GM18507 (cell line): ENCODE measurements at places on chromosomes 3 and 15.

- DNase-seq, result no peak
Observed at GRCh38 chr15:99909592-99910295, 176.5 kb upstream of the LYSMD4 start.

GRCh38 chr3:133294253-133294652 lies 105.6 kb upstream of the BFSP2 start:
- no peak for DNase-seq

DNA sequence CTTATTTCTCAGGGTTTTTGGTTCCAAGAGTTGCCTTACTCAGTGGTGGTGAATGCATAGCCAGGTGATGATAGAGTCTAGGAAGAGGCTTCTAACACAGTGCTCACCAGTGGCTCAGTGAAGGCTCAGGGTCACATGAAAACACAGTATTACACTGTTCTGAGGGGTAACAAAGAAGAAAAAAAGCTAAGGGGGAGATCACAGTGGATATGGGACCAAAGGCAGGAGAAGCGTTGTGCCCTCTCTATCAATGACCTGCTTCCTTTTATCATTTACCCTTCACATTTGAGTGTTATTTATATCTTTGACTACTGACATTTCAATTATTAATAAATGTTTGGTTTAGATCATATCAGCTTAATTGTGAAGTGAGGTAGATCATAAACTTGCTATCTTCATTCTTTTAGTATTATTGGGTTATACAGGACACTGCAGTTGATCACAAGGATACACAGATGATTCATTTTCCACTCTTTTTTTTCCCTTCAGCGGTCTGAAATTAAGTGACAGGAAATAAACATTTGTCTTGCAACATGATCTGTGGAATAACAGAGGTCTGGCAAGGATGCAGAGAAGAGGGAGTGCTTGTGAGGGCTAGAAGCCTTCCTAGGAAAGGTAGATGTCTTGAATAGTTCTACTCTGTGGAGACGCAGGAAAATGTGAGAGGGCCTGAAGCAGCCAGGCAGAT lies 171.7 kb downstream of the C3orf38 start:
- DNase-seq, result no peak

DNA sequence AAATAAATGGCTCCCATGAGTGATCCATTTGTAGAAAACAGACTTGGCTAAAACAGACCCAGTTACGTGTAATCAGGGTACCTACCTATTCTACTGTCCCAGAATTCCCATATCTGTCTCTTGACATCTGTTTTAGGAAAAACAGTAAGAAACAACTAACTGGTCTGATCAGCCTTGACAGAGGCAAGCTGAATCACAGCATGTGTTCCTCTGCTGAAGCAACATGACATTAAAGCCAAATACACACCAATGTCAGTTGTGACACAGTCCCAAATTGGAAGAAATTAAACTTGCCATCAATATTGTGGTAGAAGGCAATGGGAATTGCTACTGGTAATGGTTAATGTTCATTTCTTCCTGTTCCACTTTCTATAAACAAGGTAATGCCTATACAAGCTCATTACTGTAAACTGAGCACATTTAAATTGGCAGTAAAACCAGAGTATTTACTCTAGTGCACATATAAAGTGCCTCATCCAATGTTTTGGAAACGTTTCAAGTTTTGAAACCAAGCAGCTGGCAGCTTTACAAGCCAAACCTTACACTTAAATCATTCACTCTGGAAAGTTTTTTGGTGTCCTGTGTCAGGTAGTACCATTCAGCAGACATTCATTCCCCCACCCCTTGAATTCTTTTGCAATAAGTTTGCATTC lies 27.0 kb downstream of the ALDH1A2 start:
- DNase-seq, result no peak

DNA sequence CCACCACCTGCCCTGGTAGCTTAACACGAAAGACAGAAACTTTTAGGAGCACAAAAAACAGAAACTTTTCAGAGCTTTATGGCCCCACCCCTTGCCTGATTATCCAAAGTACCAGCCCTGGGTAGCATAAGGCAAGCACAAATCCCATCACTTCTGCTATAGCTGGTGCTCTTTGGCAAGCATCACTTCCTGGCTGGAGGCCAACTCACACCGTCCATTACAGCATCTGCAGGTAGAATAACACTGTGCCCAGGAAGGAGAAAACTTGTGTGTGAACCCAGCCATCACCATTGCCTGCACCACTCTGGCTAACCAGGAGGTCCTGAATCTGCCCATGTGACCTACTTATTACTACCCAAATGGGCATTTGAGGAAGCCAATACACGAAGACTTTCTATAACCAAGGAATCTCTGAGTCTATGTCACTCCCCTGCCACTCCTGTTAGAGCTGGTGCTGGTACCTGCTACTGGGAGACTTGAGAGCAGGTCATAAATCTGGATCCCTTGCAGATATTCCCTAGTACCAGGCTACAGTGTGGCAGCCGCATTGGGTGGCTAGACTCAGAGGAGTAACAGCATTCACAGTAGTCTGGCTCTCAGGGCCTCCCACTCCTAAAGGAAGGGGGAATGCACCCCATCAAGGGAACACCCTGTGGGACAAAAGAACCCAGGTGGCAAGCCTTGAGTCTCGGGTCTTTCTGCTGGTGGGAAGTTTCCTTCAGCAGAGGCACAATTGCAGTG lies 73.3 kb upstream of the AKAP13 start:
- no peak for DNase-seq

GRCh38 chr3:18393906-18394305 lies 31.2 kb downstream of the SATB1 start:
- DNase-seq, result no peak

DNA sequence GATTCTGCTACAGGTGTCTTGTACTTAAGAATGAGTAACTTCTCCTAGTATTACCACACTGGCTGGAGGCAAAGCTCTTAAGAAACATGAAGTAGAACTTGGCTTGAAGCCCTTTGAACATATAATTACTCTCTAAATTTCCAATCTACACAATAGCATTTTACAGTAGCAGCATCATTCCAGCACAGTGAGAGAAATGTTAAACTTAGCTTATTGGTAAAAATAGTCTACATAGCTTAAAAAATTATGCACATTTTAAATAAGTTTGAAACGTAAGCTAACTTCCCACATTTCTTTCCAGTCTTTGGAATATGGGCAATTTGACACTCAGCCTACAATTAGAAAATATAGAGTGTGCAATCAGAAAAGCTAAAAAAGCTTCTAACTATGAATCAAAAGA lies 32.8 kb upstream of the TOP2B start:
- no peak for DNase-seq

DNA sequence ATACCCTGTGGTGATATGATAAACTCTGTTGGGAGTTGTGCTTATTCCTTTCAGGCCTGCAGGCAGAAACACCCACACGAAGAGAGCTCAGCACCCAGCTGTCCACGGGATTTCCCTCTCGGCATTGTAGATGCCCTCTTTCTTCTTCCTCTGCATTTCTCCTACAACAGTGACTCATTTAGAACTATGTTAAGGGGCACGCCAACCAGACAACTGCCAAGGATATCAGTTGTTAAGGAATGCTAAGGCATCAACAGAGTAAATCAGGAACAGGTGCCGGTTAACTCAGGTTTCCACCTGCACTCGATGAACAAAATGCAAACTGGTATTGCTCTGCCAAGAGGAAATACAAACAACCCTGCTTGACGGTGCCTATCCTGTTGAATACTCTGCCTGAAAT lies 270.0 kb upstream of the PEX5L start:
- DNase-seq, result no peak

DNA sequence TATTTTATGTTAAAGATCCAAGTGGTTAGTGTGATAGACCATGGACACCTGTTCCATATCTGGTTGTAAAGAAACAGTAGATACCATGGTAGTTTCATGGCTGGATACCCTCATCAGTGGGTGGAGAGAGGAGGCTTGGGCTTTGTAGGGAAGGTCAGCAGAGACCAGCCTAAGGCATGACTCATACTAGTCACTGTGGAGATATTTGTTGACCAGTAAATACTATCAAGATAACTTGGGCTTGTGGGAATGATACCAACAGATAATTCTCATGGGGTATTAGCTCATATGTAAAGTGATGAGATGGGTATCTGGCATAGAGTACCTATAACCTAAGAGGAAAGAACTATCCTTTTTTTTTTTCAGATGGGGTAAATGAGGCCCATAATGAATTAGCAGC lies 354.5 kb downstream of the CACNA2D3 start:
- DNase-seq, result no peak

DNA sequence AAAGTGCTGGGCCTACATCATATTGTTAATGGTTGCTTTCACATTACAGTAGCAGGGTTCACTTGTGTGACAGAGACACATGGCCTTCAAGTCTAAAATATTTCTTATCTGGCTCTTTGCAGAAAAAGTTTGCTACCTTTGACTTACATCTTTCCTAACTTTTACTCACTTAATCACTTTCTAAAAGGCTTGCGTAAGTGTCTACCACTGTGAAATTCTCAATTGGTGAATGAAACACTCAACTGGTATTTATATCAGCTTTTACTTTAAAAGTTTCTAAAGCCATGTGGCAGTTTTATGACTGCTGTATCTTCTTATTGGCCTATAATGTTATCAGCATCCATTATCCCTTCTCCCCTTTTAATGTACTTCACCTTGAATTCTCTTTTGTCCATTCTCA lies 554.5 kb downstream of the ZIC1 start:
- DNase-seq, result no peak

GRCh38 chr15:62067448-62068044 lies 769 bp downstream of the C2CD4A start:
- DNase-seq, result no peak

DNA sequence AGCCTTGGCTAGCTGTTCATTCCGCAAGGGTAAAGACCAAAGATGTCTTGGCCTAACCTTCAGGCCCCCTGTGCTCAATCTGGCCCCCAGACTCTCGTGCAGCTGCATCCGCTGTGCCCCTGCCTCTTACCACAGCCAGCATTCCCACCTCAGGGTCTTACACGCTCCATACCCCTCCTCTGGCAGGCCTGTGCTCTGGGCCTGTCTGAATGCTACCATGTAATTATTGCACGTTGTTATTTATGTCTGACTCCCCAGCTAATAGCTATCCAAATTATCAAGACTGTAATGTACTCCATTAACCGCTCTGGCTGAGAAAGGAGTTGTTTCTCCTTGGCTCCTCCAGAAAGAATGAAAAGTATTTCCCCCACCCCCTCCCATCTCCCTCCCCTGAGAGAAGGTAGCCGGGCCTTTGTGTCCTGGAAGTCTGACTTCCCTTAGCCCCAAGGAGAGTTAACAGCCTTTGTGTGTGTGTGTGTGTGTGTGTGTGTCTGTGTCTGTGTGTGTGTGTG lies 54.5 kb upstream of the UBE2E1 start:
- no peak for DNase-seq

GRCh38 chr3:126883241-126883640 lies 99.7 kb upstream of the PLXNA1 start:
- DNase-seq, result no peak

DNA sequence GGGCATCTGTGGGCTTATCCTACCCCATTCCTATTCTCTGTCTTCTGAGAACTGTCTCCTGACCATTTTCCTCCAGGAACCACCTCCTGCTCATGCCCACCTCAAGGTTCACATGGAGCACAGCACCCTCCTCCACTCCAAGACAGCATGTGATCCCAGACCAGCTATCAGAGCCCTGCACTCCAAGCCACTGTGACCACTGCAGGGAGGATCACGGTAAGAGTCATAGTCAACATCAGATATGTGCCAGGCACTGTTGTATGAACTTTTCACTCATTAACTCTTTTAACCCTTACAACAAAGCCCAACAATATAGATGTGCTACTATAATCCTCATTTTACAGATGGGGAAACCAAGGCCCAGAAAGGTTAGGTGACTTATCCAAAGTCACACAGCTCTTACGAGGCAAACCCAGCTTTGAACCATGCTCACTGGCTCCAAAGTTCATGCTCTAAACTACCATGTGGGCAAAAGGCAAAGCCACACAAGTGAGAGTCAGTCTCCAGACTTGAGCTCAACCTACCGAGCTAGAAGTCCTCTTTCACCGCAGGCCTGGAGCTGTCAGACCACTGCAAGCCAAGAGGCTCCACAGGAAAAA lies 115.1 kb upstream of the IQSEC1 start:
- DNase-seq, result no peak
